H4 (cell line): ENCODE measurements at places on chromosomes 5 and 9. TPM values are rescaled to one million over a fixed set of nuclear protein-coding genes. Genes with fewer than 3 reads are reported as not detected.

GRCh38 chr9:78369639-78370219 lies 72.8 kb downstream of the PSAT1 start:
- DNase-seq = peak; percentile 63

The STC2 gene
- total RNA-seq = 36.6 and 43.8 TPM in 2 replicates

The S1PR3 gene
- total RNA-seq = 34.8 and 44.8 TPM in 2 replicates

GRCh38 chr5:147442224-147442623 lies 67.6 kb downstream of the DPYSL3 start:
- DNase-seq = no peak

DNA sequence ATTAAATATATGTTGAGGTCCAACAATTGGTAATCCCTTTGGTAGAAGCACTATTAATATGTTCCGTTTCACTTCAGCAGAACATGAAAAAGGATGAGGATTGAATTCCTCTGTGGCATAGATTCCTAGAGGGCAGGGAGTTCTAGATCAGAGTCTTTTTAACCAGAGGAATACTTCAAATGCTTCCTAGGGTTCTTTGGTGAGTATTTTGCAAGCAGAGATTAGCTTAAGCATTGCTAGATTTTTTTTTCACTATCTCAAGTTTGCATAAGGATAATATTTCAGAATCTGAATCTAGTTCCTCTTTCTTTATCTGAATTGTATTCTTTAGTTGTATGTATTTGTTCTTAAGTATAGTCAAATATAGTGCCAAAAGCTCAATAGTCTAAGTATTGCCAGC lies 116.6 kb upstream of the ADAMTSL1 start:
- DNase-seq = no peak

- DNase-seq = no peak
Measured at GRCh38 chr9:135500071-135500524, 384 bp upstream of the MRPS2 start.

GRCh38 chr5:124736082-124736804 lies 10.2 kb downstream of the ZNF608 start:
- peak; percentile 98 for DNase-seq

DNA sequence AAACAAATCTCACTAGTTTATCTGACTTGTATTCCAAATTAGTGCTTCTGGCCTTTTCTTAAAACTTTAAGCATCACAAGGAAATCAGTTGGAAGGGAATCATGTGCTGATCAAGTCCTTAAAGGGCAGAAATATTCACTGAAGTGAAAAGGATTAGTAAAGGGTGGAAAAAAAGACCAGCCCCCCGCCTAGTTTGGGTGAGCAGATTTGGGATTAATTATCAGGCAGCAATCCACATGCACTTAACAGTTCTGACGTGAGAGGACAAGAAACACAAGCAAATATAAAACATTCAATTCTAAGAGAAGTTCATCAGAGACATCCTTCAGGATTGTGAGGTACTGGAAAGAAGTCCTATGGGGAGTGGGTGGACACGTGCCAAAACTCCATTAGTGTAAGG lies at the start of gene TYRP1:
Gene TYRP1, plus strand, starts transcription at position 245 of the 400 bp plus-strand sequence. CDS start 612 bp downstream, outside the sequence.
- no peak for DNase-seq
